Natural killer cell treated with Interleukin-12 subunit alpha and Interleukin-12 subunit beta and Interleukin-15 and Interleukin-18, amount 100 ng/mL, for 72 hours (primary cell): ENCODE measurements at places on chromosomes 3 and 15.

- DNase-seq, result no peak
These were observed 4.8 kb downstream of the VWA5B2 start for GRCh38 chr3:184234224-184234623.

- DNase-seq, result no peak
These were observed 171.2 kb downstream of the KCNMB2 start for GRCh38 chr3:178707311-178708031.

DNA sequence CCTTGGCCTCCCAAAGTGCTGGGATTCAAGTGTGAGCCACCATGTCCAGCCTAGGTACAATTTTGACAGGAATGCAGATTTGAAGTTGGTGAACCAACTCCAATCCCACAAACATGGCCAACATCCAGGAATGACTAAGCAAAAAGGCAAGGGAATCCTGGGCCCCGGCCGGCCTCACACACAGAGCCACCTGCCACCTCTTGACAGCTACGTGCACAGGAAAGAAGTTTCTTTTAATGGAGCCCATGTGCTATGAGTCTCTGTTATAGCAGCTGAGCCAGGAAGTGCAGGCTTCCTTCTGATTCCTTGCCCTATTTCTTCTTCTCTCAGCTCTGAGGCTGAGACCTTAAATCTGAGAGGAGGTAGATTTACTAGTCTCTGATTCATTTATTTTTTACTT is 8.8 kb downstream of the TMEM40 start:
- DNase-seq, result no peak

DNA sequence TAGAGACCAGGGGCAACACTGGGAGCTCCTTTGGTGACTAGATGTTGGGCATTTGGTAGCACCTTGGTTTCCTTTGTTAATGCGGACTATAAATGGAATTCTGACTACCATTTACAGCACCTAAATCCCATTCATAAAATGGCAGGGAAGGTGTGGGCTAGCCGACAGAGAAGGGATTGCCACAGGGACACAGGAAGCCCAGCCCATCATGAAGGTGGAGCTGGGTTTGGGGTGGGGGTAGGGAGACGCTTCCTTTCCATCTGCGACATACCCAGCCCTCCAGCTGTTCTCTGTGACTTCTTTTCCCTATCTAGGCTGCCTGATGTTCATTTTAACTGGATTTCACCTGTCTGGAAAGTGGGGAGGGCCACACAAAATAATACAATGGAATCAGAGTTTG is 21.0 kb downstream of the ABHD2 start:
- DNase-seq, result no peak

GRCh38 chr3:158094235-158095110 is 11.7 kb downstream of the SHOX2 start:
- no peak for DNase-seq

GRCh38 chr3:49244581-49245205 is 32.3 kb downstream of the C3orf62 start:
- no peak for DNase-seq
